ENCODE measurements at places on chromosomes 1 and 21.
A peak's percentile ranks its signal among the peaks of the same experiment; 100 is the strongest.

- no peak for DNase-seq
These were observed 82.3 kb downstream of the PGM1 start for GRCh38 chr1:63675420-63675931.

DNA sequence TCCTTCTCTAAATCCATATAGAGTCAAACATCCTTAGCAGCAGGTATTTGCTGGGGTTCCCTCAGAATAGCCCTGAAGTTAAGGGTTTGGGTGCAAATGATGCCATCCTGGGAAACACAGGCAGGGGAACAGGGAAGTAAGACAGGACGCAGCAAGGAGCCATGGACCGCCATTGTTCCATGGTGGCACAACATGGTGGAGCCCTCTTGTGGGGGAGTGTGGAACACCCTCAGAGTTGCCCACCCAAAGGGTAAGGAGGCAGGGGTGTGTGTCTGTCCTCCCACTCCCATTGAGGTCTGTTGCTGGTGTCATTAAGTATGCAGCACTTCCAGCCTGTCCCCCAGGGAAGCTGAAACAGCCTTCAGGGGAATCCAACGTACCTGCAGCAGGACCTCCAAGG lies 20.4 kb upstream of the RCAN1 start:
- no peak for DNase-seq

DNA sequence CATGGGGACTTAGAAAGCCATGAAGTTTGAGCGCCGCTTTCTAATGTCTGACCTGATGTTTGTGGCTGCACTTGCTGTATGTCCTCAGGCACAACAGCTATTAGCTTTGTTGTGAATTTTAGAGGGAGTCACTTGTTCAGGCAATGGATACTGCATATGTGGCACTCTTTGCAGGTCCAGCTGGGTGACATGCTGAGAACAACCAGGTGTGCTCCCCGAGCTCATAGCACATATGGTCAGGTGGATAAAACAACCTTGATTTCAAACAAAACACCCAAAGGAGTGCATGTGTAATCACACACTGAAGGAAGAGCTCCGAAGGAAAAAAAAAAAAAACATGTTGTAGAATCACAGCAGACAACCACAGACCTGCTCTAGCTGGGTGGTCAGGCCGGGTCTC lies 178.6 kb downstream of the BACH1 start:
- DNase-seq: no peak

DNA sequence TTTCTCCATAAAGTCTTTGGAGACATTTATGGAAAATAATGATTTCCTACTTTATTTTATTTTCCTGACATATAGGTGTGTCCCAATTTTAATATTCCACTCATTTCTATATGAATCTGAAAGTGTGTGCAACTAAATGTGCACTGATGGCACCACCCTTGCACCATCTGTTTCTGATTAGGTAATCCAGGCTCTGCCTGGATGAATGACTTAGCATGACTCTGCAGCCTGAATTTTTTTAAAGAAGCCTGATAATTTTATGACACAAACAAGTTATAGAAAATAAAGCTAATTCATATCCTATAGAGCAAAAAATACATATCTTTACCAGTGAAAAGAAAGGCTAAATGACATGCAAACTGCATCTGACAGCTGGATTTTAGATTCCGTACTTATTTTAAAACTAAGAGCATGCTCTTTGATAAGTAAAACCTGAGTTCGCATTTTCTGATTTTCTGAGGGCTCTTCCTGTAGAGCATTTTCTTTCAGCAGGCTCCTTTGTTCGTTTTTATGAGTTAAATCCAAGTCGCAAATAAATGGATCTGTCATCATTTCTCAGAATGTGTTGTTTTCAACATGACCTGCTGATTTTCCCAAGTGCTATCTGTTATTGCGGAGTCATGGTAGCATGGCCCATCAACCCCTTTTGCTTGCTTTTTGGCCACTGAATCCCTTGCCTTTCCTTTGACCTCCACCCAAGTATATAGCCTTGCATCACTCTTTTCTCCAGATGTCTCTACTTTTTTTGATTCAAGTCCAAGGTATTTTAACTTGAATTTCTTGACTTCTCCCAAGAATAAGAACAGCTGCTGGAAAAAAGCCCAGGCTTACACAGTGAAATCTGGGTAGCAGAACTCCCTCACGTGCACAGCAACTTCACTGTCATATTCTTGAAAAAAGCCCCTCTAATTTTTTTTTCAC lies 52.8 kb upstream of the LYPLAL1 start:
- DNase-seq: peak; percentile 93

- DNase-seq: no peak
These were observed 95.6 kb downstream of the PTPRC start for GRCh38 chr1:198734323-198735008.

- no peak for DNase-seq
These were observed 680.8 kb downstream of the MATN1 start for GRCh38 chr1:30042438-30043147.

GRCh38 chr1:175343945-175344344 lies 151.4 kb upstream of the KIAA0040 start:
- no peak for DNase-seq

- DNase-seq: peak; percentile 40
These were observed 178.6 kb upstream of the HMGB4 start for GRCh38 chr1:33685256-33685655.

DNA sequence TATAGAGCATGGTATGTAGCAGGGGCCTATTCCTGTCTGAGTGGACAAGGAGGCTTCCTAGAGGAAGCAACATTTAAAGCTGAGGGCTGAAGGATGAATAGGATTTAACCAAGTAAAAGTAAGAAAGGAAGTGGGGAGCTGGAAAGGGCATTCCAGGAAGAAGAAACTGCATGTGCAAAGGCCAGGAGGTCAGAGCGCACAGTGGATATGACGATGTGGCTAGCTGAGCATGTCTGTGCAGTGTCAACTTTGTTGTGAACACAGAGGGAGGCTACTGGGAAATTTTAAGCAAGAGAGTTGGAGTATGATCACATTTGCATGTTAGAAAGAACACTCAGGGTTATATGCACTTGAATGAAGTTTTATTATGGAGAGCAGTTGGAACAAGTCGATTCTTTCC lies 28.6 kb upstream of the JUN start:
- DNase-seq: no peak

GRCh38 chr1:44059664-44060355 lies 28.5 kb upstream of the SLC6A9 start:
- DNase-seq: no peak

GRCh38 chr1:204760350-204760749 lies 74.8 kb upstream of the LRRN2 start:
- no peak for DNase-seq

DNA sequence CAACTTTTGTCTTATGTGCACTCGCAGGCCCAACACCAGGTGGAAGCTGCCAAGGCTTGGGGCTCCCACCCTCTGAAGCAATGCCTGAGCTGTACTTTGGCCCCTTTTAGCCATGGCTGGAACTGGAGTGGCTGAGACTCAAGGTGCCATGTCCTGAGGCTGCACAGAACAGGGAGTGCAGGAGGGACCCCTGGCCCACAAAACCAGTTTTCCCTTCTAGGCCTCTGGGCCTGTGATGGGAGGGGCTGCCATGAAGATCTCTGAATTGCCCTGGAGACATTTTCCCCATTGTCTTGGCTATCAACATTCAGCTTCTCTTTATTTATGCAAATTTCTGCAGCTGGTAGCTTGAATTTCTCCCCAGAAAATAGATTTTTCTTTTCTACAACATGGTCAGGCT lies 57.6 kb downstream of the ROR1 start:
- DNase-seq: no peak

DNA sequence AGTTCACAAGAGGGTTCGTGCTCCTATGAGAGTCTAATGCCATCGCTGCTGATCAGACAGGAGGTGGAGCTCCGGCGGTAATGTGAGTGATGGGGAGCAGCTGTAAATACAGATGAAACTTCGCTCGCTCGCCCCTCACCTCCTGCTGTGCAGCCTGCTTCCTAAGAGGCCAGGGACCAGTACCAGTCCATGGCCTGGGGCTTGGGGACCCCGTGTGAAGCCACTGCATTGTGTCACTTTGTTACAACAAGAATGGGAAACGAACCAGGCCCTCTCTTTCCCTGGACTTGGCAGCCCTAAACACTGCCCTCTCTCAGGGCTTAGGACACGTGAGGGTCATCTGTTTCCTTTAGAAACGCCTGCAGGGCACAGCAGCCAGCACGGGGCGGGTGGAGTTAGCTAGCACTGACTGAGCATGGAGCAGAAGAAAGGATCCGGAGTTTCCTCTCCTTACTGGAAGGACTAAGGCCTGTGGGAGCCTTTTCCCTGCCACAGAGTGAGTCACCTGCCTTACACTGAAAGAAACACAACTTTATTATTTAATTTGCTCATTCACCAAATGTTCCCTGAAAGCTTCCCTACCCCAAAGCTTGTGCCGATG lies 185.2 kb upstream of the TMEM51 start:
- peak; percentile 64 for DNase-seq

GRCh38 chr1:54285815-54286345 lies 85.9 kb downstream of the MRPL37 start:
- DNase-seq: no peak

DNA sequence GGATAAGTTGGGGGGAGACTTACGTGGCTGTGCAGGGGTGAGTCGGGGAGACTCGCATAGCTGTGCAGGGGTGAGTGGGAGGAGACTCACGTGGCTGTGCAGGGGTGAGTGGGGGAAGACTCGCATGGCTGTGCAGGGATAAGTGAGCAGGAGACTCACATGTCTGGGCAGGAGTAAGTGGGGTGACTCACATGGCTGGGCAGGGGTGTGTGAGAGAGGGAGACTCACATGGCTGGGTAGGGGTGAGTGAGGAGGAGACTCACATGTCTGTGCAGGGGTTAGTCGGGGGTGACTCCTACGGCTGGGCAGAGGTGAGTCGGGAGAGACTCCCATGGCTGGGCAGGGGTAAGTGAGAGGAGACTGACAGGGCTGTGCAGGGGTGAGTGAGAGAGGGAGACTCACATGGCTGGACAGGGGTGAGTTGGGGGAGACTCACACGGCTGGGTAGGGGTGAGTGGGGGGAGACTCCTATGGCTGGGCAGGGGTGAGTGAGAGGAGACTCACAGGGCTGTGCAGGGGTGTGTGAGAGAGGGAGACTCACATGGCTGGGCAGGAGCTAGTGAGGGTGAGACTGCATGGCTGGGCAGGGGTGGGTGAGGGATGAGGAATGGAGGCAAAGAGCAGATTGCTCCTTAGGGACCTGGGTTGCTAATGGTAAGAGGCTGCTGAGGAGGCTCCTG lies 56.0 kb upstream of the ABCG1 start:
- DNase-seq: no peak

DNA sequence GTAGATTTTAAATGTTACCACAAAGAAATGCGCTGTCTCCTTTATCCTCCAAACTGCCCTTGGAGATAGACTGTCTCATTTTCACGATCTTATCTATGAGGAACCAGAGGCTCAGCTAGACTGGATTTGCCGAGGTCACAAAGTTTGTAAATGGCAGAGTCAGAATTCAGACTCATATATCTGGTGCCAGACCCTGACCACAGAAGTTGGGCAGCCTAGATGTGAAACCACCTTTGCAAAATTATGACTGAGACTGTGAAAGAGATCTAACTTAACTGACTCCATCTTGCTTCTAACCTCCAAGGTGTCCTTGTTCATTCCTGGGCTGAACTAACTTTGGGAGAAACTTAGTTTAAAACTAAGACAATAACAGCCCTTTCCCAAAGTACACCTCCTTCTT lies 14.1 kb downstream of the CNR2 start:
- DNase-seq: no peak

DNA sequence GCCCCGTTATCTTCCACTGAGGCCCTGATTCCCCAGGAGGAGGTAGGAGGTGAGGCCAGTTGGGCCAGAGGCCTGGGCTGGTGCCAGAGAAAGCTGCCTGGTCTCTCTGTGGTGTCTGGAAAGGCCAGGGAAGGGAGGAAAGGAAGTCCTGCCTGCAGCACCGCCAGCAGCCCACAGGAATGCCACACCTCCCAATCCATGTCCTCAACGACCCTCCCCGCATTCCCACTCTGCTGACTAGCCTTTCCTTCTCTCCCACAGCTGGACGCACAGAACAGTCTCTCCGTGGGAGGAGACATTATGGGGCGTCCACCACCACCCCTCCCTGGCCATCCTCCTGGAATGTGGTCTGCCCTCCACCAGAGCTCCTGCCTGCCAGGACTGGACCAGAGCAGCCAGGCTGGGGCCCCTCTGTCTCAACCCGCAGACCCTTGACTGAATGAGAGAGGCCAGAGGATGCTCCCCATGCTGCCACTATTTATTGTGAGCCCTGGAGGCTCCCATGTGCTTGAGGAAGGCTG lies 18.0 kb downstream of the CSF1 start:
- DNase-seq: peak; percentile 34

- DNase-seq: no peak
These were observed 125.4 kb downstream of the FOXD2 start for GRCh38 chr1:47563201-47563600.

- peak; percentile 64 for DNase-seq
These were observed 66.0 kb upstream of the SLC25A33 start for GRCh38 chr1:9473032-9473807.

GRCh38 chr1:235366286-235366685 lies 941 bp upstream of the TBCE start:
- DNase-seq: no peak

DNA sequence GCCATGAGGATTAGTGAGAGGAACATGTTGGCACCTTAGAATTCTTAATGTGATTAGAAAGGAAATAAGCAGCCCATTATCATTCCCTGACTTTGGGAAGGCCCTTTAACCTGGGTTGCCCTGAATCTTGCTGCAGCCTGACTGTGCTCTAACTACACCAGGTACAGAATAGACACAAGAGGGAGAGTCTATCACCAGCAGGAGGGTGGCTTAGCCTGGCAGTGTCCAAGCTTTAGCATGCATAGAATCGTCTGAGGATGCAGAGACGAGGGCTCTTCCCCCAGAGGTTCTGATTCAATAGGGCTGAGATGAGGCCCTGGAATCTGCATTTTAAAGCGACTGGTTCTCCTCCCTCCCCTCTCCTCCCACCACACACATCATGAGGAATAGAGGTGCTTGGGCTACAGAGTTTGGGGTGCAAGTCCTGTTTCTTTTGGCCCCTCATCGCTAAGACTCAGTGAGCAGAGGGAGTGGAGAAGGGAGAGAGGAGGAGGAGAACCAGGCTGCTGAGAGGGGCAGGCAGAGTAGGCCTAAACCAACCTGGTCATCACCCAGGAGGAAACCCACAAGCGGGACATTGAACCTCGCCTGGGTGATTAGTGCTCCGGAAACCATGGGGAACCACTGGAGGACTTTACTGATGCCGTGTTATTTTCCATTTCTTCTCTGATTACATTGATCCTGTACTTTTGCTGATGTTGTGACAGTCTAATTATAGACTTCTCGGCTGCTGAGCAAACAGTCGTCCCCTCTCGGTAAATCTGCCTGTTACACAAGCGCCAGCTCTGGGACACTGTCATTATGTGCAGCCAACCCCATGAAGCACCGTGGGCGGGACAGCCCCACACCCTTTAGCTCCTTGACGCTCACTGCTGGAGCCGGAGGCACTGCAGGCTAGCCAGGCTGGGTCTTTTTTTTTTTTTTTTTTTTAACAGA lies 6.3 kb upstream of the TENT5C start:
- no peak for DNase-seq

GRCh38 chr1:174008979-174009378 lies 13.2 kb downstream of the RC3H1 start:
- no peak for DNase-seq

GRCh38 chr1:86993269-86993985 lies 79.0 kb downstream of the HS2ST1 start:
- no peak for DNase-seq

- no peak for DNase-seq
These were observed 4.2 kb upstream of the S100A12 start for GRCh38 chr1:153379591-153379990.

GRCh38 chr1:92970990-92971689 lies 9.9 kb upstream of the DIPK1A start:
- no peak for DNase-seq
